Muscle of leg (tissue), 16 donors: ENCODE measurements at places on chromosomes 5 and 9. TPM values are rescaled to one million over a fixed set of nuclear protein-coding genes. Genes with fewer than 3 reads are reported as not detected.

Gene RAB3C
- polyA plus RNA-seq, result 0.16 TPM

Gene NTRK2
- 28.8 TPM for polyA plus RNA-seq

Gene ARL15
- polyA plus RNA-seq, result 18.4 TPM

Gene WDR38
- polyA plus RNA-seq, result not detected

Gene CER1
- polyA plus RNA-seq, result not detected

GRCh38 chr9:27538647-27539046 is 9.0 kb upstream of the MOB3B start:
- no peak for DNase-seq

GRCh38 chr5:122099060-122099790 is 21.2 kb upstream of the LOX start:
- DNase-seq, result no peak

- no peak for DNase-seq
These were observed 12.1 kb downstream of the PTGES2 start for GRCh38 chr9:128115187-128116103.

GRCh38 chr5:6604341-6604740 is 28.5 kb downstream of the NSUN2 start:
- DNase-seq, result no peak

DNA sequence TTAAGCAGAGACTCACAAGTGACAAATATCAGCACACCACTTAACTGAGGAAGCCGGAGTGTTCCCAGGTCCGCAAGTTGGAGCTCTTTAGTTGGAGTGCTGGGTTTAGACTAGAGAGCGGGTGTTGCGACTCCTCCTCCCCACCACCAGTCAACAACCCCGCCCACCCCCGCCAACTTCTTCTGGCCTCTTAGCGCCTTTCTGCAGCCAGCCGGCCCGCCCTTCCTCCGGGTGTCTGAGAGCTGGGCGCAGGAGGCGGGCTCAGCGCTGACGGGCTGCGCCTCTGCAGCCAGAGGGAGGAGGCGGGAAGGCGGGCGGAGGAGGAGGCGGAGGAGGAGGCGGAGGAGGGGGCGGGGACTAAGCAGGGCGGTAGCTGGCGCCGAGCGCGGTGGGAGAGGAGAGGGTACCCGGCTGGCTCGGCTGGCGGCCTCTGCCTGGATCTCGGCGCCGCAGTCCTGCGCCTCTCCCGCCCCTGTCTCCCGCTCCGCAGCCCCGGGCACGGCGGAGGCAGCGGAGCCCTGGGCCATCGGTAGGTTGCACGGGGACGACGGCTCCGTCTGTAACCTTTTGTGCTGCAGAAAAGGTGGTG is at the start of gene MACIR:
Gene MACIR (plus strand): TSS at position 396 of the 589 bp plus-strand sequence. CDS start 17,157 bp downstream, outside the sequence.
- DNase-seq, result peak; percentile 99

- no peak for DNase-seq
These were observed 80.8 kb upstream of the ICE1 start for GRCh38 chr5:5341531-5342292.

- peak; percentile 91 for DNase-seq
These were observed 30.5 kb upstream of the LPAR1 start for GRCh38 chr9:111068771-111069170.
